ENCODE measurements at places on chromosomes 6 and 20.

- no peak for DNase-seq
These were observed 110.8 kb downstream of the SNX5 start for GRCh38 chr20:17857639-17858449.

DNA sequence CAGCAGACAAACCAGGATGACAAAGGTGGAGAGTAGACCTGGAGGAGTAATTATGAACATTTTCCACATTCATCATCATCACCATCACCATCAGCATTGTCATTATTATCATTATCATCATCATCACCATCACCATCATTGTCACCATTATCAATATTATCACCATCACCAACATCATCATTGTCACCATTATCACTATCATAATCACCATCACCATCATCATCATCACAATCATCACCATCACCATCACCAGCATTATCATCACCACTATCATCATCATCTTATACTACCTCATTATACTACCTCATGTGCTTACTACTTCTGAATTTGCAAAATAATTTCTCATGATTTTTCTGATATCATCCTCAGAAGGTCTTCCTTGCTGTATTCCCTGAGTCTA, 39.3 kb downstream of the FOXA2 start:
- DNase-seq = no peak

GRCh38 chr20:50336661-50337060, 146.0 kb downstream of the CEBPB start:
- no peak for DNase-seq

GRCh38 chr20:39574061-39574460, 611.9 kb downstream of the DHX35 start:
- no peak for DNase-seq

GRCh38 chr6:170505306-170505705, 47.8 kb downstream of the PSMB1 start:
- DNase-seq = no peak

- no peak for DNase-seq
These were observed 25.9 kb downstream of the TMX4 start for GRCh38 chr20:7993703-7994102.

DNA sequence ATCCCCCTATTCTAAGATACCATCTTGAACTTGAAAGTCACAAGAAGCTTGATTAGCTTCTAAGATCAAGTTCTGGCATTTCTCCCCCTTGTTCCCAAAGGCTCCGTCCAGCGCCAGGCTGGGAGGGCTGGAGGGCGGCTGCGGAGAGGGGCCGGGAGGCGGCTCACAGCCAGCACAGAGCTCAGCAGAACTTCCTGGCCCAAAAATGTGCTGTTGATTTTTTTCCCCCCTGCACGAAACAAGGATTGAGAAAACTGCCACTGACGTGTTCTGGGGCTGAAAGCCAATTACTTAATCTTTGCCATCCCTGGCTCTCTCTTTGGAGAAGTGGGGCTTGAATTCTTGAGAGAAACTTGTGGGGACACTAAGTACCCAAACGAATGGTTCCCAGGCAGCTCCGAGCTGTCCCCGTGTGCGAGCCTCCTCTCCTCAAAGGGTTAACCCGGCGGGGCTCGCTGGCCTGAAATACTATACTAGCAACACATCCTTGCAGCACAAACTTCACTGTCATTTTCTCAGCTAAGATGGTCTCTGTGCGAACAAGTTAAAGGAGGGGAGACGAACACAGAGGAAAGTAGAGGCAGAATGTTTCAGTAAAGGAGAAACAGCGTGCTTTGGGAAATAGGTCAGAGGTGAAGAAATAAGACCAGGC, 452 bp downstream of the TRAF3IP2 start:
- DNase-seq = no peak

- no peak for DNase-seq
These were observed 588.4 kb upstream of the BTBD3 start for GRCh38 chr20:11329271-11329670.

- no peak for DNase-seq
These were observed 1.0 kb downstream of the IGF2R start for GRCh38 chr6:159969921-159970320.

DNA sequence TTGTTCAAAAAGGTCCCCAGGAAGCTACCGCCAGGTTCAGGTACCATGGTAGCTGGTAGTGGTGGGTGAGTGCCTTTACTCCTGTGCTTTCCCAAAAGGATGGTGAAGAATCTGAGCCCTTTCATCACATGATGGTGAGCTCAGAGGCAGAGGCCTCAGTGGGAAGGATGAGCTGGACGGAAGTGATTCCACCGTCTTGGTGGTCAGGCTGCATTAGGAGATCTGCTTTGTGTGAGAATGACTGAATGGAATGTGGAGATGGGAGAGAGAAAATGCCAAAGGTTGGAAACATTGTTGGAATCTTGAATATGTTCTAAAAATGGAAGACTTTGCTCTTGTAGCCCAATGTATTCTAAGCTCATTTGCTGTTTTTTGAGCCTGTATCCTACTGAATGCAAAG, 108.1 kb upstream of the SCP2D1 start:
- no peak for DNase-seq

DNA sequence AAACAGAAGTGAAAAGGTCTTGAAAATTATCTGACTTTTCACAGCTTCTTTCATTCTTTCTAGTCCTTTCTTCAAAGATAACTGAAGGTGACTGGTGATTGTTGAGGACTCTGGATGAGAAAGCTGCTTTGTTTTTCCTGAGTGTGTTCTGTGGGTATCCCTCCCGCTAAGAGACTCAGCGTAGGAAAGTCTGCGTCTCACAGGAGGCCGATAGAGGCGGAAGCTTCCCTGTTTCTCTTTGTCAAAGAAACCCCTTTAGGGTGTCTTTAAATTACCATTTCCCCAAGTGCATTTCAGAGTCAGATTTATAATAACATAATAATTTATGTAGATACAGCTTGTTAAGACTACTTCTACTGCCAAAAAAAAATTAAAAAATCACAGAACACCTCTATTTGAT, 31.2 kb upstream of the IRF4 start:
- no peak for DNase-seq

GRCh38 chr6:105603788-105604586, 201.1 kb upstream of the PREP start:
- no peak for DNase-seq

- DNase-seq = no peak
These were observed 10.7 kb downstream of the SOD2 start for GRCh38 chr6:159682295-159682694.

GRCh38 chr6:106220485-106220884, 105.1 kb downstream of the ATG5 start:
- no peak for DNase-seq

GRCh38 chr6:166768761-166769160, 141.7 kb upstream of the RPS6KA2 start:
- no peak for DNase-seq

DNA sequence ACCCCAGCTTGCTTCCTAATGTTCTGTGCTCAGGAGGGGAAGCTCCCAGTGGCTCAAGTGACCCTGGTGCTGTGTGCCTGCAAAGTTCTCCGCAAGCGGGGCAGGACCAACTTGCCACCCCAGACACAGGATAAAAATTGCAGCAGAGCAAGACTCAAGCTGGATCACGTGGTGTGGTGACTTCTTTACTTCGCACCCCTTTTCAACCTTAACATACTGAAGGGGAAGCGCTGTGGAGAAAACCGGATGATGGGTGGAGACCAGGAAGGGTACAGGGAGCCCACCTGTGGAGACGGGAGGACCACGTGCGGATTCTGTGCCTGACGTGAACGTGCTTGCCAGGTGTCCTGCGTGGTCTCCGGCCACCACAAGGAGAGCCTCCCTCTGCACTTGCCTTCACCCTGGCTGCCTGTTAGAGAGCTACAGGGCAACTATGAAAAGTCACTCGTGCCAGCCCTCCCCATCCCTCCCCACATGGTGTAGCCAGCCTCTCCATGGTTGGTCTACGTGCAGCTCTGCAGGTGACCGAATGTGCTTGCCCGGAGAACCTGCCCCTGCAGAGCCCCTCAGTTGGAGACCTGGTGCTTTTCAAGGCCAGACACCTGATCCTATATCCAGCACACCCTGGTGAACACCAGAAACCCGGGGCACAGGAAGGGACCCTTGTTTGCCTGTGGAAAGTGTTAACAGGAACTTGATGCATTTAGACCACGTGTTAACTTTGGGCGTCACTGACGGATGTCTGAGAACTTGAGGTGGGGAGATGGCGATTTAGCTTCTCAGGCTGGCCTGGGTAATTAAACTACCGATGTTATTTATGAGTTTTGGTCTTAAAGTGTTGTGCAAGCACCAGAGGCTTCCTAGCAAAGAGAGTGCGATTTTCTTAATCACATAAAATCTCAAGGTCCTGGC, 23.9 kb upstream of the DACT2 start:
- no peak for DNase-seq

GRCh38 chr6:52183131-52183713, 3.0 kb upstream of the IL17A start:
- DNase-seq = no peak

DNA sequence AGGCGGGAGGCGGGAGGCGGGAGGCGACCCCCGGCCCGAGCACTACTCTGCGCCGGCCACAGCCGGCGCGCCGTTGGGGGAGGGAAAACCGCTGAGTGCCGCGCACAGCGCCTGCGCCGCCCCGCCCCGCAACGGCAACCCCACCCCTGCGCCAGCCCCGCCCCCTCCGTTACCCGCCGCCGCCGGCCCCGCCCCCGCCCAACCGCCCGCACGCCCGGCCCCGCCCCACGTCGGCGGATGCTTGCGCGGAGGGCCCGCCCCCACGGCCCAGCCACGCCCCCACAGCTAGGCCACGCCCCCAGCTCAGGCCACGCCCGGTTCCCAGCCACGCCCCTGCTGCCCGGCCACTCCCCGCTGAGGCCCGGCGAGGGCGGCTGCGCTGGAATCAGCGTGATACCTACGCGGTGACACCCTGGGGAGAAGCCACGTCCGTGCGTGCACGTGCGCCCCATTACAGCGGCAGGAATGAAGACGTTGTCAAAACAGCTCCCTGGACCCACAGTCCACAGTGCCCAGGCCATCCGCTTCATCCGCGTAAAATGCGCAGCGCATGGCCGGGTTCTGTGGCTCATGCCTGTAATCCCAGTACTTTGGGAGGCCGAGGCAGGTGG, at the start of gene TCFL5:
TCFL5 (minus strand) TSS at position 97 of the 611 bp plus-strand sequence. CDS start 152 bp downstream, outside the sequence.
- DNase-seq = peak; percentile 89

DNA sequence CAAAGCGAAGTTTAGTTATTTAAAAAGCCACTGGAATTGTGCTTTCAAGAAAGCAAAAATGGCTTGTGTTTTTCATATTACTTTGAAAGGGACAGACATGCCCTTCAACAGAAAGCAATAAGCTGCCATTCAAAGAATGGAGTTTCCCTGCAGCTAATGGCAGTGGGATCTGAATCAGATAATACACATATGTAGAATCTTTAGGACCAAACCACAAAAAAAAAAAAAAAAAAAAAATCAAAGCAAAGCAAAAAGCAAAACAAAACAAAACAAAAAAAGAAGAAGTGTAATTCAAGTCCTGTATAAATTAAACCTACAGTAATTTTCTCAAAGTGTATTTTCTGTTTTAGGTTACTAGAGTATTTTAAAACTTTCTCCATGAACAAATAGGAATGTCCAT, 63.6 kb upstream of the ZNF217 start:
- no peak for DNase-seq

GRCh38 chr6:71499667-71500066, 211.1 kb downstream of the OGFRL1 start:
- DNase-seq = no peak

DNA sequence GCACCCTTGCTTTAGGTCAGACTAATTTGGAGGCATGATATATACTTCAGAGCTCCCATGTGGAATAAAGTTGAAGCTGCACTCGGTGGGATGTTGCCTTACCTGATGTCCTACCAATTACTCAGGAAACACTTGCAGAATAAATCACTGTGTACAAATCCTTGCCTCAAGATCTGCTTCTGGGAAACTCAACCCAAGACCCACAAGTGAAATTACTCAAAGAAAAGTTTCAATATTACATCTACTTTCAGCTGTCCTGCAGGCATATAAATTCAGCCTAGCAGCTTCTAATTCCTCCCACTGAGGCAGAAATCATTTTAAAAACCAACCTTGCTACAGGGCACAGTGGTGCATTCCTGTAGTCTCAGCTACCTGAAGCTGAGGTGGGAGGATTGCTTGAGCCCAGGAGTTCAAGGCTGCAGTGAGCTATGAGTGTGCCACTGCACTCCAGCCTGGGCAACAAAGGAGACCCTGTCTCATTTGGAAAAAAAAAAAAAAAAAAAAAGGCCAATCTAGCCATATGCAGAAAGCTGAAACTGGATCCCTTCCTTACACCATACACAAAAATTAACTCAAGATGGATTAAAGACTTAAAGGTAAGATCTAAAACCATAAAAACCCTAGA, 20.7 kb upstream of the DCDC2 start:
- no peak for DNase-seq

- no peak for DNase-seq
These were observed 189.3 kb downstream of the GRIK2 start for GRCh38 chr6:101582792-101583191.

- no peak for DNase-seq
These were observed 34.3 kb downstream of the PRSS35 start for GRCh38 chr6:83546636-83547035.

DNA sequence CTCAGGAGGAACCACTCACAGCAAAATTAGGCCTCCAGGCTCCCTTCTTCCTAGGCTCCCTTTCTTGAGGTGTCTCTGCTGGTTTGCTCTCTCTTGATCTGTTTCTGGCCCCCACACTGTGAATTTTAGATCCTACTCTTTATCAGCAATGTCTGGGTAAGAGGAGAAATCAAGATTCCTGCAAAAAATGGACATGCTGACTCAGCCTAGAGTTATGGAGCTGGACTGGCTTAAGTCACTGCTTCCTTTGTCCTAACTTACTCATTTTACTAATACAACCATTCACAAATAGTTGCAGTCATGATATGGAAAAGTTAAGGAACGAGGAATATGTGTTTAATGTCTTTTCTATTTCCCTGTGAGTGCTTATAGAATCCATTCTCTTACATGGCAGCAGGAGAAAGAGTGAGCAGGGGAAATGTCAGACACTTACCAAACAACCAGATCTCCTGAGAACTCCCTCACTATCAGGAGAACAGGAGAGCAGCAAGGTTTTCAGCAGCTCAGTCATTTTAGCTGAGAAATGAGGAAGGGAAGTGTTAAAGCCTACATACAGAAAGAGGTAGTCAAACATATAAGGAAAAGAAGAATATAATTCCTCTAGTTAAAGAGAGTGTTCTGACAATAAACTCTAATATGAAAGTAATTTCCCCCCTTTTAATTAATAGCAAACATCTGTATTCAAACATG, 160.8 kb downstream of the PDE7B start:
- DNase-seq = no peak

Measured in activated effector memory CD4-positive, alpha-beta T cell treated with Interleukin-2 at 50 U/mL for 16 hours (primary cell).